Activated CD4-positive, alpha-beta T cell treated with anti-CD3 and anti-CD28 coated beads for 48 hours (primary cell): ENCODE measurements at places on chromosomes 12 and 14.

GRCh38 chr12:11171969-11172675, 1.1 kb downstream of the SMIM10L1 start:
- DNase-seq: no peak

DNA sequence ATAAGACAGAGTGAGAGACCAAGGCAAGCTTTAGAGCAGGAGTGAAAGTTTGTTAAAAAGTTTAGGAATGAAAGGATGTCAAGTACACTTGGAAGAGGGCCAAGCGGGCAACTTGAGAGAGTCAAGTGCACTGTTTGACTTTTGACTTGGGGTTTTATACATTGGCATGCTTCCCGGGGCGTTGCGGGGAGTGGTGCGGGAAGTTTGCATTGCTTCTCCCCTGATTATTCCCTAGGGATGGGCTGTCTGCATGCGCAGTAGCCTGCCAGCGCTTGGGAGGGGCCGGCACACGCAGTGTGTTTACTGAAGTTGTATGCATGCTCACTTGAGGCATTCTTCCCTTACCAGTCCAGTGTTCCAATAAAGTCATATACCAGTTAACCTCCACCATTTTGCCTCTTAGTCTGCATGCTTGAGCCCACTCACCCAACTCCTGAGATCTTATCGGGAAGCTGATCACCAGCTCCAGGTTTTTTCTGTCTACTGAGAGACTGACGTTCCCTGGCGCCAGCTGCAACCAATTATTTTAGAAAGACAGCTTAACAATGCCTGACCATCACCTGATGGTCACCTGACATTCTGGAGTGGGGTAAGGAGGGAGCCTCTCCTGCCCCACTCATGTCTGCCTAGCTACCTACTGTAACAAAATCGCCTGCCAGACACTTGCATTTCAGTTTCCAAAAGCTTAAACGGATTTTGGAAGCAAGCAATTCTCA, 53.2 kb downstream of the DACT1 start:
- no peak for DNase-seq

DNA sequence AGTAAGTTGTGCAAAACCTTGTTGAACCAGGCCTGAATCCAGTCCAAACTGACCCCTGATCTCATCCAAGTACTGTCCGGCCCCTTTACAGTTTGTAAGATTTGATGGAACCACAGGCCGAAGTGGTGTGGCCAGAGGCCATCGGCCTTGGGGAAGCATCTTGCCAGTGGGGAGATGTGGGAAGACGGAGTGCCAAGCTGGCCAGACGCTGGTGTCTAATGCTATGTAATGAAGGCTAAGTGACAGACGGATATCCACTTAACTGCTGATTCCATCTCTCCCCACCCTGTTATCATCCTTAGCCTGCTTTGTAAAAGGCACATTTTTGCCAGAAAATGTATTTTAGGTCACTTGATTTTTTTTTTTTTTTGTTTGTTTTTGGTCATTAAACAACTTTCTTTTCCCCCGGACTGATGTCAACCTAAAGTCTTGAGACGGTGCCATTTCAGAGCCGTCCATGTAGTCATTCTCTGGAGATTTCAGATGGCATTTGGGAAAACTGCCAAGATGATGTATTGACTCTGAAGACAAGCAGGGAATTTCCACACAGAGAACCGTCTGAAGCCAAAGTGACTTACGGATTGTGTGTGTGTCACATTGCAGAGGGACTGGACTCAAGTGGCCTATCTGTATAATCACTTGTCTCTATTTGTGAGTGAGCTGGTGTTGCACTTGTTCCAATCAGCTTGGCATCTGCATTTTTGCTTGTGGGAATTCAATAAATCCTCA, 86.5 kb upstream of the MANSC4 start:
- DNase-seq: no peak

DNA sequence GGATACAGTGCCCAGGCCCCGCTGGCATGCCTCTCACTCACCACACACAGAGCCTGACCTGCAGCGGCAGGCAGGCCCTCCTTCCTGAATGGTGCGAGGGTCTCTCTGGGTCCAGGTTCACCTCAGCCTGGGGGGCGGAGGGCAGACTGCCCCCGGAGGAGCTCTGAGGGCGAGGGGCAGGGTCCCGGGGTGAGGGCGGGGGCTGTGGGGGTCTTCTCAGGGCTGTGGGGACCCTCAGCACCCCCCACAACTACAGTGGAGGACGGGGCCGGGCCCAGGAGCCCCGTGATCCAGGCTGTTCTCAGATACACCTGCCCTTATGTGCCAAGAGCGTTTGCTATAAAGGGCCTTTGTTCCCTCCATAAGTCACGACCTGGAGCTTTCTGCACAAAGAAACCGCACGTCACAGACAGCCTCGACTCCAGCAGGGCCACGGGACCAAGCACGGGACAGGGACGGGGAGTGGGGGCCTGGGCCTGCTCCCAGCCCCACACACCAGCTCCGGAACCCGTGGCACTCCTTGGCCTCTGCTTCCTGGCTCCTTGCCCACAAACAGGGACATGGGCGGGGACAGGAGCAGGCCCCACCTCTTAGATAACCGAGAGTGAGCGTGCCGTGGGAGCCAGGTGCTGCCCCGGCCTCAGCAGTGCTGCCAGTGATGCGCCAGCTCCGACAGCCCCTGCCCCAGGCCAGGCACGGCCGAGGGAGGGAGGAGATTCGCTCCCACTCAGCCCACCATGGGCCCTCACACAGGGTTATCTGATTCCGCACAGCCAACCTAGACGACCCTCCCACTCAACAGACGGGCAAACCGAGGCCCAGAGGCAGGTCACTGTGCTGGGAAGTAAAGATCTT, 101.9 kb downstream of the RFLNA start:
- no peak for DNase-seq

DNA sequence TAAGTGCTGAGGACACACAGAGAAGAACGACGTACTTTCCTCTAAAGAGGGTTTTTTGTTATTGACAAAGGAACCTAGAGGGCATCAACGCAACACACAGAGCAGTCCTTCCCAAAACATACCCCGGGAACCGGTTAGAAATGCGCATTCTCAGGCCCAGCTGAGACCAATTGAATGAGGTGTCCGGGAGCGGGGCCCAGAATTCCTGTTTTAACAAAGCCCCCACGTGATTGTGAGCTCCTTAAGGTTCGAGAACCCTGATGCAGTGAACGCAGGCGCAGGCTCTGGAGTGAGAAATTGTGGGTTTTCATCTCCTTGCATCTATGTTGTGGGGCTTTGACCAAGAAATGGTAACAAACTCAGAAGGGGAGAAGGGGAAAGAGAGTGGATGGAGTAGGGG, 51.0 kb upstream of the TBX3 start:
- DNase-seq: no peak

DNA sequence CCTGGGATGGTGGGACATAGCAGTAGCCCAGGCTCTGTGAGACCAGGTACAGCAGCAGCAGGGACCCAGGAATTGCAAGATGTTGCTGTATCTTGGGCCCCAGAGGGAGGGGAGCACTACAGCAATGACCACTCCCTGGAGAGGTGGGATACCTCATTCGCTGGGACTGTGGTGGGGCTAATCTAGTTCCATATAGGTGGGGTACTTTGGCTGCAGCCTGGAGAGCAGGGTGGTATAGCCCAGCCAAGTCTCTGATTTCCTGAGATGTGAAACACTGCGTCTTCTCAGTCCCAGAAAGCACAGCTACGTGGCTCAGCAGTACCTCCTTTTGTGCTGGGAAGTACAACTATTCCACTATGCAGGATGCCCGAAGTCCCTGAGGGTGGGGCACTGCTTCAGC, 163.7 kb upstream of the ARHGAP5 start:
- DNase-seq: no peak

DNA sequence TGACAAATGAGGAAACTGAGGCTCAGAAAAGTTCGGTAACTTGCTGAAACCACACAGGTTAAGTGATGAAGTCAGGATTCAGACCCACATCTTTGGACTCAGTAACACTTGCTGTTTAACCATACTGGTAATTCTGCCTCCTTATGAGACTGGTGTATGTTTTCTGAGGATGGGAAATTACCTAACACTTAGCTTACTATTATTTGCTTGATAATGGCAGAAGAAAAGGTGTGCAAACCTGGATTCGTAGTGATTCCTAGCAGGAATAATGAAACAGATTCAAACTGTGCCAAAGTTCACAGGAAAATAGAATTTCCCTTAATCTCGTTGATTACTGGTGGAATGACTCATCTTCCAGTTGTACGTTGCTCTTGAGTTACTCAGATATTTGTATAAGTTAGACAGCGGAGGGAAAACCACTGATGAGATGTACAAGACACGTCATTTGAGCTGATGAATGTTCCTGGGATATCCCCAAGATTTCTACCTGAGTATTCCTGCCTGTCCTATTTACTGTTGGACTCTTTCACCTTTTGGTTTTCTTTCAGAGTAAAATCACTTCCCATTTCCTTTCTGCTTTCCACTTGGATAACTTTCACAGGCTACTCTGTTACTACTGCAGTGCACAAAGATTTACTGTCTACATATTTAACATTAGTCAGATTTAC, 37.5 kb downstream of the PRORP start:
- no peak for DNase-seq

DNA sequence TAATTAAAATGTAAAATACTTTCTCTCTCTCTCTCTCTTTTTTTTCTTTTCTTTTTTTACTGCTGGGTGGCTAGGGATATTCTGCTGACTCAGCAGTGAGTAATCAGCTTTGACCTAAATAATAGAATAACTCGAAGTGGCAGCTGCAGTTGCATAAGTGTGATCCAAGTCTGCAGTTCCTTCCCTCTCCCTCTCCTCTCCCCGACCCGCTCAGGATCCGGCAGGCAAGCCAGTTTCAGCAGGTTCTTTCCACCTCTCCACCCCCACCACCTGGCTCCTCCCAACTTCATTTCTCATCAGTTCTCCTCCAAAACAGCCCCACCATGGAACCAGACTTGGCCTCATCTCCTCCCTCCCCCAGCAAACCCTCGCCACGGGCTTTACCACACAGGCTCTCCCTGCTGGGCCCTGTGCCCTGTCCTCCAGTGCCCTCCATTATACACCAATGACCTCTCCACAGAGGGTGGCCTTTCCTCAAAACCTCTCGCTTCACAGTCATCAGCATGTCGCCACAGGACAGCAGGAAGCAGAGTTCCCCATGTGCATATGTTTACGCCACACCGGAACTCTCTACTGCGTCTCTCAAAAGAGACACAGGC, 22.4 kb downstream of the SLC7A8 start:
- DNase-seq: no peak

DNA sequence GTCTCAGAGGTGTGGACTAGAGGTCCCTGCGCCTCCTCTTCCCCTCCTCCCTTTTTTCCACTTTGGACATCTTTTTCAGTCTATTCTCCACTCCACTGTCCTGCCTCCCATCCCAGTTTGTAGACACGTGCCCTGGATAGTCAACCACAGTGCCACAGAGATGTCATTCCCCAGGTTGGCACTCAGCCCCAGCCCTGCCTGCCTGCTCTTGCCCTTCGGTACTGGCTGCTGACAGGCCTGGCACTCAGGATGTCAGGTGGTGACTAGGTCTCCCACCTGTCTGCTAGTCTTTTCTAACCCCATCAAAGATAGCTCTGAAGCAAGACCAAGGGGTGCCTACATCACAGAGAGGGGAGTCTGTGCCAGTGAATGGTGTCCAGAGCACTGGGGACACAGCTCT, 15.8 kb downstream of the KRT71 start:
- DNase-seq: no peak

DNA sequence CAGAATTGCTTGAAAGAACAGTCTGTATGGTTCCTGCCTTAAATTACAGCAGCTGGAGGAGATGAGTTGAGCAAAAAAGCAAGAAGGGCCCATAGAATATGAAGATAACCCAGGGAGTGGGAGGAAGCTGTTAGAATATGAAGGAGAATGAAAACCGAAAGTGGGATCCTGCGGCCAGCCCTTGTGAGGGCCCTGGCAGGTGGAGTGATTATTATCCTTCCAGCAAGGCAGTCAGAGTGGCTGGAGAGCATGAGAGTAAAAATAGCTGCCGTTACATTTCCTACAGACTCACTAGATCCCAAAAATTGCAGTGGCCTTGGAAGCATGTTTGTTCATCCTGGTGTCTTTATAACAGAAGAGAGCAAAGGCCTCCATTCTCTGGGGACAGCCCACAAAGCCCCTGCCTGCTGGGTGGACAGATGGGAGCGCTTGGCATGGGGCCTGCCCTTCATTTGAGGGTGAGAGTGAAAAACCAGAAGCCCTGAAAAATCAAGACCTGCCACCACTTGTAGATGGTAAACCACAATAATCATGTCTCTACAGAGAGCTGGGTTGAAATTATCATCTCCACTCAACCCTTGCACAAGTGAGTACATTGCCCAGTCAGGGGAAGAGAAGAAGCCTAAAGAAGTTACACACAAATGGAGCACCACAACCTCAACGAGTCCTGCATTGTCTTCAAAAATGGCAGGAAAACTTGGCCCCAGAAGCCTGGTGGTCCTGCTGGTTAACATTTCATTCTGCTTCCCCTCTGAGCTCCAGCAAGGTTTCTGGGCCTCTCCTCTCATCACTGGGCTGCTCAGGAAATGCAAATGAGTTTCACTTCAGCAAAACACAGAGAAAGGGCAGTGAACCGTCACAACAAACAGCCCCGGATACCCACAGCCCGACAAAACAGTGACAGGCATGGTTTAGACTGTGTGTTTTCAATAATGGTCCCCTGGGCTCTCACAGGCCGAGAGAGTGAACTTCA, 20.5 kb downstream of the ZDHHC22 start:
- DNase-seq: no peak

DNA sequence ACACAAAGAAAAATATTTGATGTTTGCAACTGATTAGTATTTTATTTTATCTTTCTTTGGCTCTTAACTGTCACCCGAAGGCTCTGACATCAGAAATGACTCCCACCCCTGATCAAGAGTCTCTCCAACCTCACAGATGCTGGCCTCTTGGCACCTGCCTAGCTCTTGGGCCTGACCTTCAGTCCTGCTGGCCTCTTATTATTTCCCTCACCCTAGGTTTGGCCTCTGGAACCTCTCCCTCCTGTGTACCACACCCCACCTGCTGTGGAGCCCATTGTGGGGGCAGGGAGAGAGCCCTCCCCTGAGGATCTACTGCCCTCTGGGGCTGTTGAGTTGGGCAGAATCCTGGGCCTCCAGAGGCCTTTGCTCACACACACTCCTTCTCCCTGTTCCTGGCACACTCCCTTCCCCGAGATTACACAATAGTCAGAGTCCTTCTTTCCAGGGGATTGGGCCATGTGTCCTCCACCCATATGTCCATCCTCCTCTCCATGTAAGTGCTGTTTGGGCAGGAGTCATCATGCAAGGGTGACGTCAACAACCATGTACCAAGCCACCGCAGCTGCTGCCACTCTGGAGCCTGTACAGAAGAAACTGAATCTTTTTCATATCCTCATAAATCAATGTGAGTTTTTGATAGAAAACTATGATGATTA, 124.3 kb downstream of the RASSF9 start:
- DNase-seq: no peak

- DNase-seq: peak; percentile 55
Observed at GRCh38 chr14:47278233-47278842, 397.1 kb downstream of the MDGA2 start.
